ENCODE measurements at places on chromosomes 1 and 21.

- no peak for DNase-seq
Observed at GRCh38 chr21:37514038-37514667, 147.6 kb downstream of the DYRK1A start.

DNA sequence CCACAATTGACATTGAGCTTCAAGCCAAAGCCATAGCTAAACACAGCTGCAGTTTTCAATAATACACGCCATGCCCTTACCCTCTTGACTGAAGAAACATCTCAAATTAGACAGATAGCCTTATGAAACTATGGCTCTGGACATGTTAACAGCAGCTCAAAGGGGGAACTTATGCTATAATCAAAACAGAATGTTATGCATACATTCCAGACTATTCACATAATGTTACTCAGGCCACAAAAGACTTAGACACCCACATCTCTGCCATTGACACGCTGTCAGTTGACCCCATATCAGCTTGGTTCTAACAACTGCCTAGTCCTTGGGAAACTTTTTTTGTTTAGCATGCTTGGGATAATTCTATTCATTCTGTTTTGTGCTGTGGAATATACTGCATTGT, 2.3 kb upstream of the NENF start:
- no peak for DNase-seq

- DNase-seq, result no peak
Observed at GRCh38 chr1:229283183-229283611, 12.3 kb downstream of the RAB4A start.

GRCh38 chr21:14567331-14568279, 21.5 kb upstream of the SAMSN1 start:
- DNase-seq, result no peak

DNA sequence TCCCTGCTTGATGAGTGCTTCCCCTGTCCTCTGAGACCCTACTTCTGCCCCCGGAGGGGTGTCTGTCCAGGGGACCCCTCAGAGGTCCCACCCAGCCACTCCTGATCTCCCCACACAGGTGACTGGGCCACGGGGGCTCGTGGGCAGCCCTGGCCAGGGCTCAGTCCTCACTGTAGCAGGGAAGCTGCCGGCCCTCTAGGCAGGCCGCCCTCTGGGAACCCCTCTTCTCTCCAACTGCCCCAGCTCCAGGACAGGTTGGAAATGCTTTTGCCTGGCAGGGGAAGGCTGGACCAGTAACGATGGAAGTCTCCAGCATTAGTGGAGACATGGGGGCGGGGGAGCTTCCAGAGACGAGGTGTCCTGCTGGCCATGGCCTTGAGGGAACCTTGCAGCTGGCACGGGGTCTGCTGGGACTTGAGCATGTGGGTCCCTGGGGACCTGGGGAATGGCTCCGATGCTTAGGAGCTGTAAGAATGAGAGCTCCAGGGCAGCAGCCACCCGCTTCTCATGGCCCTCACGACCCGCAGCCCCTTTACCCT, 3.1 kb upstream of the FNDC10 start:
- no peak for DNase-seq

DNA sequence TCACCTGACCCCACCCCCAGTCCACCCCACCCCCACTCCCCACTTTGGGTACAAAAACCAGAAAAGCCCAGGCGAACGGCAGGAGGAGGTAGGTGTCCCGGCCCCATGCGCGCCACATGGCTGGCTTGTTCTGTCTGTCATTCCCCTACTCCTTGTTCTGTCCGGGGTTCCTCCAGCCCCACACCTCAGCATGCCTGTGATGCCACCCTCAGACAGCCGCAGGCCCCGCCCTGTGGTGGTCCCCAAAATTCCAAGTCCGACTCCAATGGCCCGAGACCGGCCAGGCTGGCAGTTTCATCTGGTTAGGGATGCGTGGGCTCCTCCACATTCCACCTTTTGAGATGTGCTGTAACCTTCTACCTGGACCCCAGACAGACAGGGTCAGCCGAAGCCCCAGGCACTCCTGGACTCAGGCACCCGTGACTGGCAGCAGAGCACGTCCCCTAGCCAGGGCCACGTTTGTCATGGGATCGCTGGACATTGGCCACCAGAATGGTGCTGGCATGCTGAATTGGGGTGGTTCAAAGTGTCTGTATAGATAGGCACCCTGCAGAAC, 94.4 kb downstream of the WDR4 start:
- no peak for DNase-seq

DNA sequence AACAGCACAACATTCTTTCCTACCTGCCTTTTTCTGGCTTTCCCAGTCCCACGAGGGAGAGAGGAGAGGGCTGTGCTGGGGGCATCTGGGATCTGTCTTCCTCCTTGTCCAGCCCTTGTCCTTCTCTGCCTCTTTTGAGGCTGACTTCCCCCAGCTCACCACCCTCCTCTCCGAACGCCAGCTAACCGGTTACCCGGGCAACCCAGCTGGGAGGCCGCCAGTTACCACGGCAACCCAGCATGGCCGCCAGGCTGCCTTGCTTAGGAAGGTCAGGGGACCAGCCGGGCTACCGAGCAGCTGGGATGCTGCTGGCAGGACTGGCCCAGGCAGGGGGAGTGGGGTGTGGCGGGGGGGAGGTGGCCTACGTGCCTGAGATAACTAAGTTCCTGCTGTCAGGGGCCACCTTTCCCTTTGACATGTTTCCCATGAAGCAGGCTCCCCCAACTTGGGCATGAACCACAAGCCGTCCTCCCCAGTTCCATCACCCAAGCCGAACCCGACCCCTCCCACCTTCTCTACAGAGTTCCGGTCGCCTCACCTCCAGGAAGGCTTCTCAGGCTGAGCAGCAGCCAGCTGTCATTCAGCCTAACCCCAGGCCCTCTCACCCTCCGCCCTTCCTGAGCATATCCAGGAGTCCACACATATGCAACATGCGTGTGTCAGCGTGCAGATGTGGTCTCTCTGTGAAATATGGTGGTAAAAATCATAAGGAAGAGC, 8.7 kb downstream of the PLEKHA6 start:
- no peak for DNase-seq

GRCh38 chr1:234325878-234326496, 47.3 kb upstream of the COA6 start:
- DNase-seq, result no peak

All from activated CD4-positive, alpha-beta T cell treated with anti-CD3 and anti-CD28 coated beads for 24 hours (primary cell).